ENCODE measurements at places on chromosomes 13 and 19. TPM values are rescaled to one million over a fixed set of nuclear protein-coding genes. Genes with fewer than 3 reads are reported as not detected.

- no peak for DNase-seq
Measured at GRCh38 chr13:105220063-105220462, 1315.4 kb downstream of the EFNB2 start.

The RNF113B gene
- not detected for total RNA-seq

DNA sequence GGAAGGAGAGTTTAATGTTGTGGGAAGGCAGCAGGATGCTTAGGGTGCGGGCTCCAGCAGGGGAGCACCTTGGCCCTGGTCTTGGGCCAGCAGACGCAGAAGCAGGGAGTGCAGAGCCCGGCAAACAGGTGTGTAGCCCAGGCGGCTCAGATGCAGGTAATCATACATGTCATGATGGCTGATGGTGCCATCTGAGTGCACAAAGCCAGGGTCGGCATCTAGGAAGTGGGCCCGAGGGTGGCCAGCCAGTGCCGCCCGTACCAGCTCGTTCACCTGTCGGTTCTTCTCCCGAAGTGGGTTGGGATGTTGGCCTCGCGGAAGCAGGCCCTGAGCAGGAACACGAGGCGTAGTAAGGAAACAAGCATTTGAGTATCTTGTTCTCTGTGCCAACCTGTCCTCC is 4.9 kb upstream of the PRR19 start:
- no peak for DNase-seq

DNA sequence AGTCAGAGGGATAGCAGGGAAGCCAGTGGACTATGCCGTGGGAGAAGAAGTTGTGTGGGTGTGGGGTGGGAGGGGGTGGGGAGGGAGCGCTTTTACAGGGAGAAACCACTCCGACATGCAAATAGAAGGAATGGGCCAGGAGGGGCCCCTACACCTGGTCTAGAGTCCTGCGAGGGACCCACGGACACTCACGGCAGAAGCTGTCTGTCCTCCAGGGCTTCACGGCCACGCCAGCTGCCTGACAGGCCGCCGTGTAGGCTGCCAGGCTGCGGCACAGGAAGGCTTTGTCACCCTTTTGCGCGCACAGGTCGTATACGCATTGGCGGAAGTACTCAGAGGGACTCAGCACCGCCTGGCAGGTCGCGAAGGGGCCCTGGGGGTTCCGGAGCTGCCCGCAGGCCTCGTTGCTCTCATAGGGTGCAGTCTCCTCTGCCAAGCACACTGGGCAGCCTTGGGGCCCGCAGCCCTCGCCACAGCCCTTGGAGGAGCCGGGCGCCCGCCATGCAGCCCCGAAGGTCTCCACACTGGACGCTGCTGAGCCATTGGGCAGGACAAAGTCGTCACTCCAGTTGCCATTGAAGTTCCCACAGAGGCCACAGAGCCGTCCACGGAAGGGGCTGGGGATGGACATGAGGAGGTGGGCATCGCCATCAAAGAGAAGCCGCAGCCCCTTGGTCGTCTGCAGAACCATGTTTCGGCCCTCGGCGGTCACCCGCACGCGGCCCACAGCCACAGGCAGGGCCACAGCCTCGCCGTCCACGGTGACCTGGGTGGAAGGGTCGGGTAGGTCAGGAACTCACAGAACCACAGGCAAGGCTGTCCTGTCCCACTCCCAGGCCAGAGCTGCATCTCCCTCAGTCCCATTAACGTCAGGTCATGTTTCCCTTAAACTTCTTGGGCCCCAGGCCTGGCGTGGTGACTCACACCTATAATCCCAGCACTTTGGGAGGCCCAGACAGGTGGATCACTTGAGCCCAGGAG is 26.0 kb upstream of the FBL start:
- no peak for DNase-seq

DNA sequence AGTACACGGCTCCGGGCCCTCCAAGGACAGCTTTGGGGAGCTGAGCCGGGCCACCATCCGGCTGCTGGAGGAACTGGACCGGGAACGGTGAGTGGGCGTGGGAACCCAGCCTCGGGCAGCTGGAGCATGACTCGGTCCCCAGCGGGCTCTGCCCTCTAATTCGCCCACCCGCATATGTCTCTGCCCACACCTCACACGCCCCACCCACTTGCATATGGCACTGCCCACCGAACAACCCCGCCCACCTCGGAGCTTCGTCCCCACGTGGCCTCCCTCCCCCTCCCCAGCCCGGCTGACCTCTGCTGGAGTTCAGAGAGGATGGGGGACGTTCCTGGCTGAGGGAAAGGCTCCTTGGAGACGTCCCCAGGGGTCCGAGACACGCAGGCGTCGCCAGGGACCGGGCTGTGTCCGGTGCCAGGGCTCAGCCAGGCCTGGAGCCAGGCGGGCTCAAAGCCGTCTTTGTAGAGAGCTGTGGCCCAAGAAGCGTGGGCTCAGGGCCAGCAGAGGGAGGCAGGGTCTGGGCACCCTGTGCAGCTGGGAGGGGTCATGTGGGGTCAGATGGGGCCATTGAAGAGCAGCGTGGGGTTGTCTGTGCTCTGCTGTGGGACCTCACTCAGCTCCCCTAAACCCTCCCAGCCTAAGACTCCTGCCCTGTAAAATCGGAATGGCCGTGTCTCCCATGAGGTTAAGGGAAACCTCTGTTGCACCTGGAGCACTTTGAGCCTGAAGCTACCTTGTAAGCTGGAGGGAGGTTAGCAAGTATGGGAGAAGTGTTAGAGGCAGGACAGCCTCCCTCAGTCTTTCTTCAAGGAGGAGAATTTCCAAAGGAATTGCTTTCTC is 3.8 kb downstream of the APC2 start:
- peak; percentile 75 for DNase-seq

DNA sequence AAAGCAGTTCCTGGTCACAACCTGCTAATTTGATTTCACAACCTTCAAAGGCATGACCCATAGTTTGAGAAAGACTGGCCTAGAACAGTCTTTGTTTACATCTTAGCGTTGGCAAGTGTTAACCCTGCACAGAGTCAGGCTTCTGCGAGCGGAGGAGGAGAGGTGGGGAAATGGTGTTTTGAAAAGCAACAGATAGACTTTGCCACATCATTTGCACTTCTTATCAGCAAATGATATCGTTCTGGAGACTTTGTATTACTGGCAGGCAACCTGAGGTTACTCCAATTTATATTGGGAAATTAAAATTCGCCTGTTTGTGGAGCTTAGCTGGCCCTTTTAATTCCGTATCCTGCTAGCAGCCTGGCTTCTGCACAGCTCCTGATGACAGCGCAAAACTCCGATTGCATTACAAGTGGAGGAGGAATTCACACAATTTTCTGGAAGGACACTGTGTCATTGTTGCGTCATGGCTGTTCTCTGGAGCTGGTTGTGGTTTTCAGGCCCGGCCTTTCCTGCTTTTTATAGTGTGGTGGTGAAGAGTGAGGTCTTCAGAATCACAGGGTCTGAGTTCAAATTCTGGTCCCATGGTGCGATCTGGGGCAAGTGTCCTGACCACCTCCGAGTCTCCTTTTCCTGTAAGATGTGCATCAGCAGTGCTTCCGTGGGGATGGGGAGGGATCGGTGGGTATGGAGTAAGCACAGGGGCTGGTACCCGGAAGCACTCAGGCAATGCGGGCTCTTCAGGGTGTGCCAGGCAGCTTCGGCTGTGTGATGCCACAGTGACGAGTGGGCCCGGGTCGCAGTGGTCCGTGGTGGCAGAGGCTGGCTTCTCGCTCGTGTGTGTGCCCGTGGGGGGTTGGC is 49.1 kb upstream of the EHD2 start:
- DNase-seq: peak; percentile 74

GRCh38 chr19:19451429-19452242 is 46.2 kb downstream of the GATAD2A start:
- no peak for DNase-seq
